ENCODE measurements at places on chromosomes 16 and 17.

- DNase-seq: no peak
Observed at GRCh38 chr17:8015957-8016631, 13.7 kb downstream of the GUCY2D start.

- DNase-seq: no peak
Observed at GRCh38 chr17:74345433-74346241, 16.0 kb downstream of the BTBD17 start.

- no peak for DNase-seq
Observed at GRCh38 chr16:17408296-17408695, 62.5 kb downstream of the XYLT1 start.

- DNase-seq: no peak
Observed at GRCh38 chr16:80986557-80986956, 20.1 kb downstream of the CMC2 start.

- no peak for DNase-seq
Observed at GRCh38 chr16:2415085-2415484, 14.2 kb upstream of the CCNF start.

DNA sequence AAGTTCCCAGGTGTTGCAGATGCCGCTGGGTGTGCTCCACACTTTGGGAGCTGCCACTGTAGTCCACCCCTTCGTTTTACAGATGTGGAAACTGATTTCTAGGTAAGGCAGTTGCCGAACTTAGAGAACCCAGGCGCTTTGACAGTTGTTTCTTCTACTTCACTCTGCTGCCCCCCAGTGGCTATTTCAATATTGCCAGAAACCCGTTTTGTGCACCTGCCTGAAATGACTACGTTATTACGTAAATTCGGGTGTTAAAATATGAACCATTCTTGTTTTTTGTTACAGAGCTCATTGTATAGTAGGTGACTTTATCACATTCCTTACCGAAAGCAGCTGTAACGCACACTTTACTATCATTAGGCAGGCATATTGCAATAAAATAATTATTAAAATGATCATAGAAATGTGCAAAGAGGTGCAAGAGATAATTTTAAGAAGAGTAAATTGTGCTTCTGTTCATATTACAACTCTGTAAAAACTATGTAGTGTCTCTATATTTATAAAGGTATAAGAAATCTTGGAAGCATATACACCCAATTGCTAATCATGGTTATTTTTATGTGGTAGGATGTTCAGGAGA lies 44.9 kb downstream of the OTOA start:
- DNase-seq: no peak

DNA sequence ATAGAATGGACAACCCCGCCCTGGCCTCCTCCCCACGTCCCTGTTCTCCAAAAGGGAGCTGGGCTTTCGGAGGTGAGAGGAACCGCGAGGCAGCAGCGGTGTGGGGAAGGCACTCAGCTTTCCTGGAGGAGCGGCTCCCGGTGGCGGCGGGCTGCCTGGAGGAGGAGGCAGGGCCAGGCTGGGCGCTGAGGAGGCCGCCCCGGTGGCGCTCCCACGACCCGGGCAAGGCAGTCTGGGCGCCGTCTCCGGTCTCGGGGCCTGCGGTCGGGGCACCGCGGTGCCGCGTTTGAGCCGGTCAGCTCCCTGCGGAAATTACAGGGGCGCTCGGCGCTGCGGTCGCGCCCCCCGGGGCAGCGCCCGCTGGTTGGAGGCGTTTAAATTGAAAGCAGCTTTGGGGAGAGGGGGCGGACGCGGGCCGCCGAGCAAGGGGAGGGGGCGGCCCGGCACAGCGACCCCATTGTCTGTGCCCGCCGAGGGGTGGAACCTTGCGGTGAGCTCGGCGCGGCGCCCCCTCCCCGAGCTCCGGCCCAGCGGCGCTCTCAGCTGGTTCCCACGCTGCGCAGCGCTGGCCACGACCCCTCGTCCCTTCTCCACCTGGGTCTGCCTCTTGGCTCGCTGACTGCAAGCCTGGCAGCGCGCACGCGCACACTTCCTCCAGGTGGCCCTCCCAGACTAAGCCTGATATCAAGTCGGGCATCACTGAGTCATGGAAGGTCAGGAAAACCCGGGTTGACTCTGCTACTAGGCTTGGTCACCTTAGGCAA lies 58.7 kb upstream of the DLX4 start:
- DNase-seq: no peak

DNA sequence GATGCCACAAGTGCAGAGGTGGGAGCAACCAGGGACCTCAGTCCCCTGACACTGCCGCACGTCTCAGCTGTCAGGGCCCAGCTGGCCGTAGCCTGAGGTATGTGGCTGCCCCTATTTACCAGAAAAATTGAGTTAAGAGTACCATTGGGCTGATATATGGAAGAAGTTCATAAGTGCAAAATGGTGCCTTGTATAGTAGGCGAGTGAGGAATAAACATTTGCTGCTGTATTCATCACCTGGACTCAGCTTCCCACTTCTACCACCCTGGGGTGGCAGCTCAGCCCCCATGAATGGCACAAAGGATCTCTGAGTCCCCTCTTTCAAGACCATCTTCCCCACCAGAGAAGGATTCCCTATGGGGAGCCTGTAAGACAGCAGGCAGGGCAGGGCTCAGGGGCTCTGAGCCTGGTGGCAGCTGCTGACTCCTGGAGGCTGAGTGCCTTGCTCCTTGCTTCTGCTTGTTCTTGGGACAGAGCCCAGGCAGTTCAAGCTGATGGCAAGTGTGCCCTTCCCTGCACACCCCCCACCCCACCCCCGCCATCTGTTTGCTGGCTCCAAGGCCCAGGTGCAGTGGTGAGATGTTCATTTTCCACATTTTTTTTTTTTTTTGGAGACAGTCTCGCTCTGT lies 29.0 kb downstream of the TRPV2 start:
- DNase-seq: no peak

GRCh38 chr16:84247331-84247730 lies 7.5 kb upstream of the KCNG4 start:
- no peak for DNase-seq
